ENCODE measurements at places on chromosomes 2 and 18. TPM values are rescaled to one million over a fixed set of nuclear protein-coding genes. Genes with fewer than 3 reads are reported as not detected.

Gene DHX57
- 20.6 TPM for total RNA-seq

Gene ITPRID2
- total RNA-seq, result 261 TPM

Gene ITSN2
- 57.7 TPM for total RNA-seq

Gene LOXHD1
- total RNA-seq, result not detected

- DNase-seq, result no peak
- H3K27me3 ChIP-seq, result no peaks in the 10 kb centered on the region
- no peak overlapping the region for H3K4me3 ChIP-seq
- H3K27ac ChIP-seq, result no peak overlapping the region
- H3K36me3 ChIP-seq, result no peaks in the 10 kb centered on the region
Observed at GRCh38 chr2:144999071-144999875, 479.4 kb upstream of the ZEB2 start.

DNA sequence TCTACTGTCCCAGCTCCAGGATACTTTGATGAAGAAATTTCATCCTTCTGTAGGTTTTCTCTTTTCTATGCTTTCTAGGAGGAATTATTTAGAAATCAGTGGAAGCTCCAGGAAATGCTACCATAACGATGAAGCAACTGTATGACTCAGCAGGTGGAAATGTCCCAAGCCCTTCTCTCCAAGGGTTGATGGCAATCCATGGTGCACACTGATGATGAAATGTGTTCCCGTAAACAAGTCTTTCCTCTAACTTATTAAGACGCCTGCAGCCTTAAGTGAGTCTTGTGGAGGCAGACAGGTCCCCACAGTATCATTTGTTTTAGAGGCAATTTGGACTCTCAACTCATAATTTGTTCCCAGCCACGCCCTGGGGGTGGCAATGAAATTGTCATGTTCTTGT, 777.6 kb upstream of the SOX11 start:
- H3K4me1 ChIP-seq, result no peaks in the 10 kb centered on the region
- H3K36me3 ChIP-seq, result no peaks in the 10 kb centered on the region
- no peak overlapping the region for H3K27ac ChIP-seq
- DNase-seq, result no peak

DNA sequence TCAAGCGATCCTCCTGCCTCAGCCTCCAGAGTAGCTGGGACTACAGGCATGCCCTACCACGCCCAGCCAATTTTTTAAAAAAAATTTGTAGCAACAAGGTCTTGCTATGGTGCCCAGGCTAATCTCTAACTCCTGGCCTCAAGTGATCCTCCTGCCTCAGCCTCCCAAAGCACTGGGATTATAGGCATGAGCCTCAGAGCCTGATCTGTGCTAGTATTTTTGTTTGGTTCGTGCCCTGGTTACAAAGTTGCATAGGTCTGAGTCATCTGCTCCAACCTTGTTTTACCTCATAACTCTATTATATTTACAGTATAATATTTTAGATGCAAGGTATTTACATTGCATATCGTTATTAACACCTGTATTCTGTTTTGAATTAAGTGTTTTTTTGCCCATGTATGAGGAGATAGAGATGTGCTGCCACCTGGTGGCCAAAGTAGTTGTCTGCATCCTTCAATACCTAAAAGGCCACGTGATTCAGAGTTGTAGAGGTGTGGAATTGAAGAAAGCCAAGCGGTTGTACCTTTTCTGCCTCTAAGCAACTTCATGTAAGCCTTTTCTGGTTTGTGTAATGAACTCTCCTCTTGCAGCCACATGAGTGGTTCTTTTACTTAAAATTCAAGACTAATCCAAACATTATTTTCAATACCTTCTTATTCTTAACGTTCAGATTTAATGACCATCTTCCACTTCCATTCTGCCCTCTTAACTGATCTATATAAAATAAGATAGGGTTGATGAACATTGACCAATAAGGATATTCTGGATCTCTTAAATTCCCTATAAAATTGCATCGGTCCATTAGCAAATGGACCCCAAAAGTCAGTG, 19.9 kb upstream of the CABYR start:
- no peak overlapping the region for H3K27ac ChIP-seq
- DNase-seq, result no peak
- H3K4me1 ChIP-seq, result no peaks in the 10 kb centered on the region
- H3K4me3 ChIP-seq, result no peak overlapping the region
- H3K27me3 ChIP-seq, result no peaks in the 10 kb centered on the region
- H3K36me3 ChIP-seq, result no peaks in the 10 kb centered on the region

- DNase-seq, result no peak
- H3K36me3 ChIP-seq, result no peaks in the 10 kb centered on the region
- H3K27me3 ChIP-seq, result no peaks in the 10 kb centered on the region
- no peak overlapping the region for H3K4me3 ChIP-seq
- no peaks in the 10 kb centered on the region for H3K4me1 ChIP-seq
- H3K27ac ChIP-seq, result no peak overlapping the region
Observed at GRCh38 chr2:11004199-11004598, 92.5 kb downstream of the KCNF1 start.

DNA sequence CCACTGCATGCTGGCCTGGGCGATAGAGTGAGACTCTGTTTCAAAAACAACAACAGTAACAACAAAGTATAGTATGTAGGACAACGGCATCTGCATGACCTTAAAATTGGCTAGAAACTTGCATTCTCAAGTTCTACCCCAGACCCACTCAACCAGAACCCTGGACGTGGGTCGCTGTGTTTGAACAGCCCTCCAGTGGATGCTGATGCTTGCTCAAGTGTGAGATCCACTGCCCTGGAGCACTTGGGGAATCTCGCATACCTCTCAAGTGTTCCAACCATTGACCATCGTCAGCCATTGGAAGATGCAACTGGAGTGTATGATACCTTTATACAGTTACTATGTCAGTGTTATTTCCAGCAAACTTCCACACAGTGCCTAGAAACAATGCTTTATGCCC, 435.9 kb downstream of the DCDC2C start:
- no peak overlapping the region for H3K27ac ChIP-seq
- no peaks in the 10 kb centered on the region for H3K27me3 ChIP-seq
- no peaks in the 10 kb centered on the region for H3K4me1 ChIP-seq

DNA sequence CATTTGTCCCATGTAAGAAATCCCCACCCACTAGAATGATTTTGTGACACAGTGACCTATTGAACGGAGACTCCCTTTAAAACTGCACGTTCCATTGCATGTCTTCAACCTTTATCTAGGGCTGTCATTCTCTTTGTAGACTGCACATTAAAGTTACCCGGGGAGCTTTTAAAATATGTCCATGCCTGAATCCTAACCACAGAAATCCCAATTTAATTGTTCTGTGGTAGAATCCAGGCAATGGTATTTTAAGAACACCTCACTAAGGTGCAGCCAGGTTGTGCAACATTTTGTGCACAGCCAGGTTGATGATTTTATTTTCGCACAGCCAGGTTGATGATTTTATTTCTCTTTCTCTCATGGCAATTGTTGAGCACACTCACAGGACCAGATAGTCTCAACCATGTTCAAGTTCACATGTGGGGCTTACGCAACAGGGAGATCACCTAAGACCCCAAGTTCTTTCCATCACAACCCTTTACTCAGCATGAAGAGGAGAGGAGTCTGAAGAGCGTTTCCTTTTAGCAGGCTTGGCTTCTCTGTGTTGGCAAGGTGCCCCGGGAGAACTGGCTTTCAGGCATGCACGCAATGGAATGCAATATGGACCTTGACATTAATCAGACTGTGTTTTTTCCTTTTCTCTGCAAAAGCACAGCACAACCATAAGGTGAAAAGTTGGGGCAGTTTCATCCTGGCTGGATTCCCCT, 467.3 kb upstream of the ETAA1 start:
- H3K27ac ChIP-seq, result no peak overlapping the region
- no peak overlapping the region for H3K4me3 ChIP-seq
- no peaks in the 10 kb centered on the region for H3K27me3 ChIP-seq
- no peak for DNase-seq

GRCh38 chr2:127081826-127082633, 24.9 kb downstream of the BIN1 start:
- H3K36me3 ChIP-seq, result no peaks in the 10 kb centered on the region
- H3K27me3 ChIP-seq, result no peaks in the 10 kb centered on the region
- peaks cover 46% of the 10 kb centered on the region for H3K4me1 ChIP-seq
- DNase-seq, result no peak
- no peak overlapping the region for H3K4me3 ChIP-seq

DNA sequence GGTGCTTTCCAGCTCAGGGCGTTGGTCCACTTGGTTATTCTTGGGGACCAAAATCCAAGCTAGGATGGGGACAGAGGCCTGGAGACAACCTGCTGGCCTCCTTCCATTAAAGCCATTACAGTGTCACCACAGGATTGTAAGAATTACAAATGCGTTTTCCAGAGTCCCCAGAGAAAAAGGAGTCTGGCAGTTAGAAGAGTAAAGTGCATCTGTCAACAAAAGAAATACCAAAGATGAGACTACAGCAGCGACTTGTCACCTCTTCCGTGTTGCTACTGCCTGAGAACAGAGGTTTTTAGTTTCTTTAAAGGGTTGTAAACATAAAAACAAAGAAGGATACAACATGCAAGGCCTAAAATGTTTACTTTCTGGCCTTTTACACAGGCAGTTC, 235.7 kb downstream of the AGAP1 start:
- DNase-seq, result no peak
- H3K27me3 ChIP-seq, result no peaks in the 10 kb centered on the region
- no peaks in the 10 kb centered on the region for H3K4me1 ChIP-seq
- no peak overlapping the region for H3K27ac ChIP-seq
- H3K36me3 ChIP-seq, result no peaks in the 10 kb centered on the region

DNA sequence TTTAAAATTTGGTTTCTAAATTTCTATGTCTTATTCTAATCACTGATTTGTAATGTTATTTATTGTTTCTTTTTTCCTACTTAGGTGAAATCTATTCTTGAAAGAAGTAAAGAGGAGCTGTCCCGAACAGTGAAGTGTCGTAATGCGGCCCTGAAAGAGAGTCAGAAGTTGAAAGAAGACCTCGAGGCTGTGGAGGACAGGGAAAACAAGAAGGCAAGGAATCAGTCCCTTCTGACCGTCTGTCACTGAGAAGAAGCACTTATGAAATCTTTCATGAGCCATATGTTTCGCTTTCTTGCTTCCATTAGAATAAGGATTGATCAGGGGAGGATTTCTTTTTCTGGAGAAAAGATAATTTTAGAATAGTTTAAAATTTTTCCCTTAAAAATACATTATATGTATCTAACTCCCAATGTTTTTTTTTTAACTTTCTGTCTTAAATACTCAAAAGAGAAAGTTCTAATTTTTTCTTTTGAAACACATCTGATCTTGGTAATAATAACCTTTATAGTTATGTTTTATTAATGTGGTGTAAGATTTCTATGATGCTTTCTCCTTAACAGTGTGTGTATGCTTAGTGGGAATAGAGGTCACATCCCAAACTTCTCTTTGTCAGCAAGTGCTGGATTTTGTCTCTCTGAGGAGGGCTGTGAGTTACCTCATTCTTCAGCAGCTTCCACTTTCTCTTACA, 79.0 kb downstream of the CCDC150 start:
- H3K27ac ChIP-seq, result no peak overlapping the region
- H3K4me1 ChIP-seq, result no peaks in the 10 kb centered on the region
- DNase-seq, result no peak
- no peaks in the 10 kb centered on the region for H3K36me3 ChIP-seq
- H3K4me3 ChIP-seq, result no peak overlapping the region

Data from Panc1 (cell line).